ENCODE measurements at places on chromosomes 11 and 22.

- no peak for DNase-seq
Measured at GRCh38 chr11:86395061-86395551, 20.4 kb downstream of the CCDC81 start.

GRCh38 chr22:32413719-32414118, 1.7 kb upstream of the RTCB start:
- no peak for DNase-seq

- DNase-seq = no peak
Measured at GRCh38 chr11:83410605-83411565, 124.7 kb upstream of the CCDC90B start.

GRCh38 chr11:133560472-133560855, 28.2 kb upstream of the OPCML start:
- no peak for DNase-seq

DNA sequence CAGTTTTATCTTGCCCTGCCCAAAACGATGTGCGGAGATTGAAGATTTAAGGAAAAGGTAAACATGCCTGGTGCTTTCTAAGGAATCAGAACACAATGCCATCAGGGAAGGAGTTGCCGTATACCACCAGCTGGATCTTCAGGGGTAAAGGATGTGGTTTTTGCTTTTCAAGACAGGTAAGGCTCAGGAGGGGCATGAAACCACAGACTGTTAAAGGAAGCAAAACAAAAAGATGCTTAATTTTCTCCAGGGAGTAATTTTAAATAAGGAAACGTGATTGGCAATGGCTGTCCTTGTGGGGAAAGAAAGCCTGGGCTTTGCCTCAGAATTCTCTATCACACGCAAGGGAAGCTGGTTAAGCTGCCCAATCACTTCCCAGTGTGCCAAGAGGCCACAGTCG, 655.6 kb downstream of the OPCML start:
- DNase-seq = no peak

GRCh38 chr22:17872471-17872870, 98.2 kb upstream of the BID start:
- no peak for DNase-seq

GRCh38 chr11:66363805-66364535, 7.6 kb downstream of the SLC29A2 start:
- DNase-seq = no peak

GRCh38 chr22:23103199-23103954, 33.1 kb downstream of the GNAZ start:
- DNase-seq = no peak

- no peak for DNase-seq
Measured at GRCh38 chr22:27880778-27881394, 38.2 kb downstream of the PITPNB start.

- DNase-seq = no peak
Measured at GRCh38 chr22:39214383-39215069, 30.3 kb downstream of the PDGFB start.

DNA sequence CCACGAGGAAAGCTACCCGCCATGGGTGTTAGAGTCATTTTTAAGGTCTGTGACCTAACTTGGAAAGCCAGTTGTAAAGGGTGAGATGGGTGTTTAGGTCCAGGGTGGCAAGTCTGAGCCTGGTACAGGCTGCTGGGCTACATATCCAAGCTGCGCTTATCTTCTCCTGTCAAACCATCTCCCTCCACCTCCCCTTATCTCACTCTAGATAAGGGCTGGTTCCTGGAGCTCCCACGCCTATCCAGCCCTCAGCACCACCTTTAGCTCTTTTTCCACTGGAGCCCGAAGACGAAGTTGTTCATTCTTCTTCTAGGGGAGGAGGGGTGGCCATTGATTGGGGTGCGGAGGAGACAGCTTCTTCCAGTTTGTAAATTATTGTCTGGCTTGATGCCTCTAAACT, 48.5 kb downstream of the MICAL2 start:
- no peak for DNase-seq

- no peak for DNase-seq
Measured at GRCh38 chr11:35983981-35984380, 40.1 kb downstream of the LDLRAD3 start.

- no peak for DNase-seq
Measured at GRCh38 chr11:65648997-65649493, 11.1 kb downstream of the SIPA1 start.

DNA sequence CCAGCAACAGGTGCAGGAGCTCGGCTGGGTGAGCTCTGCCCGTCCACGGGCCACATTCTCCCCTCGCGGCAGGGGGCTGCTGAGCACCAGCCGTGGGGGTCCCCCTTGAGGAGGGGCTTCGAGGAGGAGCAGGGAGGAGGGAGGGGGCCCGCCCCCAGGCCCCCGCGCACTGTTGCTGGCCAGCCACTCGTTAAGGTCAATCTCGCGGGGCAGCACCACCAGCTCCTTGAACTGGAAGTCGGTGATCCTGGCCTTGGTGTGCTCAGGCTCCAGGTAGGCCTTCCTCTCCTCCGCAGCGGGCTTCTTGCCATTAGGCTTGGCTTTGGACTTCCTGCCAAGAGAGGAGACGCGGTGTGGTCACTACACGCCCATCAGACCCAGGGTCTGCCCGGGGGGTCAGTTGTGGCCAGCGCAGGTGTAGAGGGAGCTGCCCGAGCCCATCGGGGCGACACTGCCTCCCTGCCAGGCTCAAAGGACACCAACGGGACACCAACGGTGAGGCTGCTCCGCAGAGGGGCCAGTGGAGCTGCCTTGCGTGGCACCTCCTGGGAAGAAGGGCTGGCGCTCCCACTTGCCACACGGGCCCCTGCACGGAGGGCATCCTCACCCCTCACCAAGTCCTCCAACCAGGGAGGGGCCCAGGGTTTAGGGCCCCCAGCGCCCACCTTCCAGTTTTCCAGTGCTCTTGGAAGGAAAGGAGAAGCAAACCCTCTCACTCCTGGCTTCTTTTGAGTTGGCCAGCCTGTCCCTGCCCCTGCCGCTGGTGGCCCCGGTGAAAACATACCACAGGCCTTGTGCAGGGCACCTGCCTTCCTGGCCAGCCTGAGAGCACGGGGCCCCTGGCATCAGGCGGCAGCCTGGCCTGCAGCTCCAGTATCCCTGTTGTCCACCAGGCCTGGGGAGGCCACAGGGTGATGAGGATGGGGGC, 5.8 kb downstream of the MOB2 start:
- no peak for DNase-seq

DNA sequence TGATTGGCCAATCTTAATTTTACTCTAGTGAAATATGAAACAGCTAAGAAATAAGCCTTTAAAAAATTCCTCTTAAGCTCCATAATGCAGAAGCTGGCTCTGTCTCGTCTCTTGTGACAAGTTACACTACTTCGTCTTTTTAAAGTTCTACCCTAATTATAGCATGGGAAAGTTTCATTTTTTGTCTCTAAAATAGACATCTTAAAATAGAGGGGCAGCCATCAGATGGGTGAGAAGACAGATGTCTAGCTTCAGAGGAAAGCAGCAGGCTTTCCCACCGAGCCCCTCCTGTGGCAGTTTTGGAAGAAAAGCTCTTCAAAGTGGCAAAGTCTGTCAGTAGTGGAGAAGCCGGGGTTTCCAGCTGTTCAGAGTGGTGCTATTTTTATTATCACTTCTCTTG, 39.5 kb downstream of the XRRA1 start:
- DNase-seq = no peak

- DNase-seq = peak; percentile 69
Measured at GRCh38 chr11:74696939-74697675, 34.1 kb downstream of the CHRDL2 start.

DNA sequence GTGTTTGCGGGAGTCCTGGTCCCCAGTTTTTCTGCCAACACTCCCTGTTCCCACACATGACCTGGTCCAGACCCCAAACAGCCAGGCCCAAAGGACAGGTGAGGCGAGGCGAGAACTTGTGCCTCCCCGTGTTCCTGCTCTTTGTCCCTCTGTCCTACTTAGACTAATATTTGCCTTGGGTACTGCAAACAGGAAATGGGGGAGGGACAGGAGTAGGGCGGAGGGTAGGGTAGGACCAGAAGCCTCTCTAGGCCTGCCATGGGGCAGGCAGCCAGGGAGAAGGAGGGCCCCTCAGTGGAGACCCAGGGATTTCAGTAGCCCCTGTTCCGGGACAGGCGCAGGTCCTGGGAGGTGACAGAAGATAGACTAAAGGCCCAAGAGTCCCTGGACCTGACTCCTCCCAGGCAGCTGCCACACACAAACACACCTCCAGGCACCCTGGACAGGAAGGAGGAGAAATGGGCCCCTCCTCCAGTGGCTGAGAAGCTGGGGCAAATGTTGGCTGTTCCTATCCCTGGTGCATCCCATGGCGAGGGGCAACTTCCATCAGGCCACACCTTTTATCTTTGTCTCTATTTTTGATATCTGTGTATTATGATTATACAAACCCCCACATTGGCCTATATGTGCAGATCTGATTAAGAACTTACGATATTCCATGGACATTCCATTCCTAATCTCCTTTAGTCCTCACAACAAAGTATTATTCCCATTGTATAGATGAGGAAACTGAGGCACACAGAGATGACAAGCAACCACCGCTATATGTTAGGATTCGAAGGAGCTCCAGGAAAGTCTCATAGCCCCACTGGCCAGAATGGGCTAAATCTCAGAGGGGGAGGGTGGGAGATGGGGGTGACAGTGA, 626 bp upstream of the F2 start:
- DNase-seq = no peak

DNA sequence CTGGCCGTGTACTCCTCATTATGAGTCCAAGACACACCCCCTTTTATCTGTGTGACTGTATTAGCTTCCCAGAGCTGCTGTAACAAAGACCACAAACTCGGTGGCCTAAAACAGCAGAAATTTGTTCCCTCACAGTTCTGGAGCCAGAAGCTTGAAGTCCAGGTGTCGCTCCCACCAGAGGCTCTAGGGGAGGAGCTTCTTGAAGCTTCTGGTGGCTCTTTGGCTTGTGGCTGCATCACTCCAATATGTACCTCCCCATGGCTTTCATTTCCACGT, 3.0 kb downstream of the PRR5 start:
- no peak for DNase-seq

DNA sequence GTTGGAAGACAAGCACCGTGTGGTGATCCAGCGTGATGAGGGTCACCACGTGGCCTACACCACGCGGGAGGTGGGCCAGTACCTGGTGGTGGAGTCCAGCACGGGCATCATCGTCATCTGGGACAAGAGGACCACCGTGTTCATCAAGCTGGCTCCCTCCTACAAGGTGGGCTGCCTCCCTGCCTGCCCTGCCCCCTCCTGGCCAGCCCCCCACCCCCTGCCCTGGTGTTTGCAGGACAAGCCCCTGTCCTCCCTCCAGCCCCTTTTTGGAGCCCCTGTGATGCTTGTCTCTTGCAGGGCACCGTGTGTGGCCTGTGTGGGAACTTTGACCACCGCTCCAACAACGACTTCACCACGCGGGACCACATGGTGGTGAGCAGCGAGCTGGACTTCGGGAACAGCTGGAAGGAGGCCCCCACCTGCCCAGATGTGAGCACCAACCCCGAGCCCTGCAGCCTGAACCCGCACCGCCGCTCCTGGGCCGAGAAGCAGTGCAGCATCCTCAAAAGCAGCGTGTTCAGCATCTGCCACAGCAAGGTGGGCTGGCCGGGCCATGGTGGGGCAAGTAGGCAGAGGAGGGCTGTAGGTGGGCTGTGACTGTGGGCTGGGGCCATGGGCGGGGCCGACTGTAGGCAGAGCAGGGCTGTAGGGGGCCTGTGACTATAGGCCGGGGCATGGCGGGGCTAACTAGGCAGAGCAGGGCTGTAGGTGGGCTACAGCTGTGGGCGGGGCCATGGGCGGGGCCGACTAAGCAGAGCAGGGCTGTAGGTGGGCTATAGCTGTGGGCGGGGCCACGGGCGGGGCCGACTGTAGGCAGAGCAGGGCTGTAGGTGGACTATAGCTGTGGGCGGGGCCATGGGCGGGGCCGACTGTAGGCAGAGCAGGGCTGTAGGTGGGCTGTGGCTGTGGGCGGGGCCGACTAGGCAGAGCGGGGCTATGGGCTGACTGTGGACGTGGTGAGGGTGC, 13.6 kb downstream of the MUC2 start:
- no peak for DNase-seq

GRCh38 chr11:59616396-59616982, 915 bp upstream of the OSBP start:
- DNase-seq = no peak
